CD8-positive, alpha-beta memory T cell (primary cell): ENCODE measurements at places on chromosomes 6 and 20. TPM values are rescaled to one million over a fixed set of nuclear protein-coding genes. Genes with fewer than 3 reads are reported as not detected.

DNA sequence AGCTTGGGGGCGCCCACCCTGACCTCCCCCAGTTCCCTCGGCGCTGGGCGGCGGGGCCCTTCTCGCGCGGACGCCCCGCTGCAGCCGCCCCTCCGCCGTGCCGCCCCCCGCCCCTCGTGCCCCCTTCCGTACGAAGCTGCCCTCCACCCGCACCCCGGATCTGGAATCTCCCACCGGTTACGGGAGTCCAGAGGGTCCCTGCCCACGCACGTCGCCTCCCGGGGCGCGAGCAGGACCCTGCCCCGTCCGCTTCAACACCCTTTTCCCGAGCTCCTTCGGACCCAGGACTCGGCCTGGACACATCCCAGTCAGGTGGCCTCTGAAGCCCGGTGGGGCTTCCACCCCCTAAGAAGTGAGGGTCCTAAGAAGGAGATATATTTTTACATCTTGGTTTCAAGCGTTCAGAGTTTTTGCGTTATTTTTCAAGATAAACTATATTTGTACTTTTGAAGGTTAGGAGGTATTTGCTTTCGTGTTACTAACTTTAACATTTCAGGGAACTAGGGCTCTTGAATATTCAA lies 506 bp downstream of the ARFGAP1 start:
- DNase-seq: no peak

DNA sequence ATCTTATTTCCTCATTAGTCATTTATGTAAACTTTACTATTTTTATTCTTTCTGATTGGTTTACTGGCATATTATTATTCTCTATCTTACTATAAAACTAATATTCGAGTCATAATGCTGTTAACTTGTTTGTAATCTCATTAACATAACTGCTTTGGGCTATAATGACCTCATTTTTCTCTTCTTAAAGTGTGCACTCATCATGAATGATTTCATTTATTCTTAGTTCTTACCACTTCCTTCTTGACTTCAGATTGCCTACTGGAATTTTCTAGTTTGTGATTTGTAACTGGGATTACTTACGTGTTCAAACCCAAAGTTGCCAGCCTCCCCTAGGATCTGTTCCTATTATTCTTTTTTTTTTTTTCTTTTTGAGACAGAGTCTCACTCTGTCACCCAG lies 91.8 kb upstream of the TNFAIP3 start:
- DNase-seq: no peak

Gene CLPSL2
- not detected for total RNA-seq

- no peak for DNase-seq
Measured at GRCh38 chr6:149499066-149499465, 14.3 kb upstream of the ZC3H12D start.

- no peak for DNase-seq
Measured at GRCh38 chr20:31415653-31416052, 9.6 kb upstream of the DEFB121 start.

Gene IL22RA2
- total RNA-seq: not detected

Gene GABRR1
- not detected for total RNA-seq

DNA sequence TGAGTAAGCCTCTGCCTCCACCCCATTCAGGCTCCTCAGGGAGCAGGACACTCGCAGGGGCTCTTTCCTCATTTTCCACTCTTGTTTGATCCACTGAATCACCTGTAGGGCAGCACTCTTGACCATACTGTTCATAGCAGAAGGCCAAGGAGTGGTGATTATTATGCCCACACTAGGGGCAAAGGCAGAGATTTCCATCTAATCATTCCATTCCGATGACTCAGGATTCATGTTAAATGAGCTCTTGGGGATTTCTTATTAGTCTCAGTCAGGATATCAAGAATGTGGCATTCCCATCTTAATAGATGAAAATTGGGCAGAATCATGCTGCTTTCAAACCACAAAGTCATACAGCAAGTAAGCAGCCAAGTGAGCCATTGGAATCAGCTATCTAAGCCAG lies 101.9 kb upstream of the MOCS1 start:
- DNase-seq: no peak

Gene MYT1
- total RNA-seq: 0.07 TPM

Gene LAMA2
- total RNA-seq: 0.09 TPM

Gene LRFN2
- not detected for total RNA-seq

- DNase-seq: no peak
Measured at GRCh38 chr6:41347378-41348050, 12.1 kb downstream of the NCR2 start.

Gene ZNF311
- total RNA-seq: 0.66 TPM

- no peak for DNase-seq
Measured at GRCh38 chr6:89977808-89978748, 83.8 kb downstream of the GJA10 start.

- DNase-seq: no peak
Measured at GRCh38 chr6:24100024-24100769, 25.8 kb upstream of the NRSN1 start.
